Bronchial smooth muscle cell (primary cell): ENCODE measurements at places on chromosomes 2 and 18. TPM values are rescaled to one million over a fixed set of nuclear protein-coding genes. Genes with fewer than 3 reads are reported as not detected.

GBX2 gene
- not detected in 2 replicates for total RNA-seq

PDE6D gene
- 8.2 and 9.3 TPM in 2 replicates for total RNA-seq

OSGEPL1 gene
- 3.9 and 8.0 TPM in 2 replicates for total RNA-seq

FEV gene
- total RNA-seq, result not detected in 2 replicates

GPR45 gene
- total RNA-seq, result not detected in 2 replicates

PROKR1 gene
- total RNA-seq, result not detected in 2 replicates

PTH2R gene
- under 0.01 TPM in 1 of 2 replicates, not detected in the other for total RNA-seq
